ENCODE measurements at places on chromosomes 12 and 14.
A peak's percentile ranks its signal among the peaks of the same experiment; 100 is the strongest.

DNA sequence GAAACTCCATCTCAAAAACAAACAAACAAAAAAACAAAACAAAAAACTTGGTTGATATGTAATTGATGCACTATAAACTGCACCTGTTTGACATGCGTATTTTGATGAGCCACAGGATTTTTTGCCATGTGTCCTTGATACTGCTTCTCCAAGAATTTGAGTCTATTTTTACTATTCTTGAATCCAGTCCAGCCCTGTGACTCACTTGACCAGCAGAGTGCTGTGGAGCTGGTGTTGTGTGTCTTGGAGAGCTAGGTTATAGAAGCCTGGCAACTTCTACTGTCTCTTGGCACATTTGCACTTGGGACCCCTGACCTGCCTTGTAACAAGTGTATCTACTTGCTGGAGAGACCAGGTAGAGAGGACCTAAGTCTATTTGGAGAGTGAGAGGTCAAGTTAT is 52.0 kb downstream of the KLRG1 start:
- no peak overlapping the region for H3K4me3 ChIP-seq
- H3K36me3 ChIP-seq, result no peaks in the 10 kb centered on the region
- no peaks in the 10 kb centered on the region for H3K27me3 ChIP-seq
- DNase-seq, result no peak
- H3K4me1 ChIP-seq, result no peaks in the 10 kb centered on the region

GRCh38 chr12:132685400-132685799 is 1.7 kb downstream of the POLE start:
- H3K4me3 ChIP-seq, result no peak overlapping the region
- H3K27ac ChIP-seq, result no peak overlapping the region
- DNase-seq, result no peak
- H3K36me3 ChIP-seq, result peaks cover 5% of the 10 kb centered on the region

DNA sequence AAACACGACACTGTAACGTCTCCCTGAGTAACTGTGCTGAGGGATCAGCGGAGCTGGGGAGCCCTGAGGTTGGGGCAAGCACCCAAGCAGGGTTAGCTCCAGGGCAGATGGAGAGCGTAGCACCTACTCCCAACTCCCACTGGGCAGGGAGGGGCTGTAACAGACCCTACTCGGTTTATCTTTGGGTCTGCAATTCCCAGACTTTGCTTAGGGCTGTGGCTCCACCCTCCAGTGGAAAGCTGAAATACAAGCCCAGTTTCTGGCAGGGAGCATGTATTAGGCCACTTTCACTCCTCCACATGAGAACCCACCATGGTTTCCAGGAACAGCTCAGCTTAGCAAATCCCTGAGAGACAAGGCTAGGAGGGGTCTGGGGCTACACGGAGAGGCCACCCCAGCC is 17.3 kb upstream of the TC2N start:
- no peaks in the 10 kb centered on the region for H3K4me1 ChIP-seq
- no peak for DNase-seq
- H3K27me3 ChIP-seq, result no peaks in the 10 kb centered on the region
- no peaks in the 10 kb centered on the region for H3K36me3 ChIP-seq
- no peak overlapping the region for H3K4me3 ChIP-seq

GRCh38 chr12:89663577-89664357 is 44.9 kb downstream of the ATP2B1 start:
- H3K27ac ChIP-seq, result no peak overlapping the region
- no peaks in the 10 kb centered on the region for H3K27me3 ChIP-seq
- H3K36me3 ChIP-seq, result no peaks in the 10 kb centered on the region

DNA sequence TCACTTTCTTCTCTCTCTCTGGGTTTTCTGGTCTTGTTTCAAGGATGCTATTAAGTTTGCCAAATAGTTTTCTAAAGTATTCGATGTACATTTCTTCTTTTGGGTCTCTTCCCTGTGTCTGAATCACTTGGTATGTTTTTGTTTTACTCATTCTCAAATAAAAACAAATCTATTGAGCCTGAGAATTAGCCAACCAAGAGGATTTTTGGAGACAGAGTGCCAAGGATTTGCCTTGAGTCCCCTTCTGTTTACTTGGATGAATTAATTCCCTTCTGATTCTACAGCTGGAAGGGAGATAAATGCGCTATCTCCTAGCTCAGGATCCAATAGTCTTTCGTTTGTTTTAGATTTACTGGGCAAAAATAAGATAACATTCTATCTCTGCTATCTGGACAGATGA is 255.5 kb downstream of the SYT10 start:
- DNase-seq, result no peak
- H3K36me3 ChIP-seq, result no peaks in the 10 kb centered on the region
- no peaks in the 10 kb centered on the region for H3K27me3 ChIP-seq
- H3K4me3 ChIP-seq, result no peak overlapping the region
- no peak overlapping the region for H3K27ac ChIP-seq

- no peaks in the 10 kb centered on the region for H3K27me3 ChIP-seq
- DNase-seq, result no peak
- no peak overlapping the region for H3K27ac ChIP-seq
- H3K36me3 ChIP-seq, result no peaks in the 10 kb centered on the region
- H3K4me3 ChIP-seq, result no peak overlapping the region
Observed at GRCh38 chr12:28226705-28227104, 36.4 kb downstream of the CCDC91 start.

DNA sequence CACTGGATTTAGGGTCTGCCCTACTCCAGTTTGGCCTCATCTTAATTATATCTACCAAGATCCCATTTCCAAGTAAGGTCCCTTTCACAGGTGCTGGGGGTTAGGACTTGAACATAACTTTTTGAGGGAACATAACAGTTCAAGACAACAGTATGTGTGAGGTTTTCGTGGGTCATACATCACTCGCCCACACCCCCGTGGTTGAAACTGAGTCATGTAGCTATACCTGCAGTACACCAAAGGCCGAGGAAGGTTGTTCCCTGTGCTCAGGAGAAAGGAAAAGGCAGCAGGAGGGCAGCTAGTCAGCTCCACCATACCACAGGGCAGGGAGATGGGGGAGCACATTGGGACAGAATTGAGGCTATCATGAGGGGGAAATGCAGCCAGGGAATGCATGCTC is 167.0 kb downstream of the PPM1H start:
- peaks cover 14% of the 10 kb centered on the region for H3K4me1 ChIP-seq
- no peaks in the 10 kb centered on the region for H3K36me3 ChIP-seq
- H3K27me3 ChIP-seq, result no peaks in the 10 kb centered on the region
- no peak overlapping the region for H3K27ac ChIP-seq
- DNase-seq, result no peak

DNA sequence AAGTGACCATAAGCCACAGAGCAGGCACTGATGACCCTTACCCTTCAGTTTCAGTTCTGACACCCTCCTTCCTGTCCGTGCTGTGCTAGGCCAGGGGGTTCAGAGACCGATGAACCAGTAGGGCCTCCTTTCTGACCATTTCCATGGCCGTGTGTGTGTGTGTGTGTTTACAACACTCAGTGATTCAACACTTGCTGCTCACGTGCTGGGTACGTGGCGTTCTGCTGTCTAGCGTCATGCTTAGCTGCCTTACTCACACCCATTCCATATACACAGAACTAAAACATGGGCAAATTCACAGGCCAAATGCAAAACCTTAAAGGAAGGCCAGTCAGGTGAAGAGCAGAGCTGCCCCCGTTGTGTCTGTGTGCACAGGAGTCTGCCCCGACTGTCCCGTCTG is 67.5 kb downstream of the DNAH10 start:
- H3K4me3 ChIP-seq, result peak overlapping the region; percentile 27
- no peaks in the 10 kb centered on the region for H3K36me3 ChIP-seq
- DNase-seq, result no peak
- H3K27me3 ChIP-seq, result no peaks in the 10 kb centered on the region
- H3K27ac ChIP-seq, result no peak overlapping the region

DNA sequence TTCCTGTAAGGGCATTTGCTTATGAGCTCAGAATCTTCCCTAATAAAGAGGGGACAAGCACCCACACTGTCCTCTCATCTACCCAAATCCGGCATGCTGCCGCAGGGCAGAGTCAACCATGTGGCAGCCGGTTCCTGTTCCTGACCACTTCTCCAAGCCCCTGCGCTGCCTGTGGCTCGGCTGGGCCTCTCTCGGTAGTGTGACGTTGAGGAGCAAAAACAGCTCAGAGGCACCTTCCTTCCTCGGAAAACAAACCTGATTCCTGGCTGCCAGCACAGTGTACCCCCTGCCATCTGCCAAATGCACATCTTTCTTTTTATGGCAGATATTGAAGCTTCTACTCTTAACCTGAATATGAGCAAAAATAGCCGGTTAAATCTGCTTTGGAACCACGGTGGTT is 50.5 kb downstream of the CFAP251 start:
- no peaks in the 10 kb centered on the region for H3K4me1 ChIP-seq
- no peak overlapping the region for H3K4me3 ChIP-seq
- no peaks in the 10 kb centered on the region for H3K36me3 ChIP-seq

DNA sequence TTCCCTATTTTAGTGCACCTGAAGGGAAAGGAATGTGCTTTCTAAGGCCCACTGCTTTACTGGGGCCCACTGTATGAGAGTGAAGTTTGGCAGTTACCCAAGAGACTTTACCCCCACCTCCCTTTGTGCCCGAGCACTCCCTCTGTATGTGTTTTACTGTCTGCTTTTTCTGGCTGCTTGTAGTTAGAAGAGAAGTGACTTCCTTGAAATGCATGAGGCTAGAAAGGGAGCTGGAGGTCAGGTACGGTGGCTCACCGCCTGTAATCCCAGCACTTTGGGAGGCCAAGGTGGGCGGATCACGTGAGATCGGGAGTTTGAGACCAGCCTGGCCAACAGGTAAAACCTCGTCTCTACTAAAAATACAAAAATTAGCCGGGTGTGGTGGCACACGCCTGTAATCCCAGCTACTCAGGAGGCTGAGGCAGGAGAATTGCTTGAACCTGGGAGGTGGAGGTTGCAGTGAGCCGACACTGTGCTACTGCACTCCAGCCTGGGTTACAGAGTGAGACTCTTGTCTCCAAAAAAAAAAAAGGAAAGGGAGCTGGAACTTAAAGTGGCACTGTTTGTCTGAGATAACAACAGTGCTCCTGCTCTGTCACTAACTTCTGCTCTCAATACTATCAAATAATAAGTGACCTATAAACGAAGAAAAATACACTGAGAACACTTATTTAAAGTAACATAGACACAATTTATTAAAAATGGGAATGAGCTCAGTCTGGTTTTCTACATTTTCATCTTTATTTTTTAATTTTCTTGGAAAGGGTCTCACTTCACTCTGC is 5.8 kb downstream of the TRIP11 start:
- no peak overlapping the region for H3K4me3 ChIP-seq
- peaks cover 6% of the 10 kb centered on the region for H3K4me1 ChIP-seq
- H3K27ac ChIP-seq, result no peak overlapping the region
- no peaks in the 10 kb centered on the region for H3K27me3 ChIP-seq
- H3K36me3 ChIP-seq, result peaks cover 46% of the 10 kb centered on the region

GRCh38 chr14:80465546-80466220 is 254.4 kb upstream of the DIO2 start:
- no peak overlapping the region for H3K27ac ChIP-seq
- H3K4me3 ChIP-seq, result no peak overlapping the region
- no peaks in the 10 kb centered on the region for H3K36me3 ChIP-seq
- no peaks in the 10 kb centered on the region for H3K4me1 ChIP-seq
- H3K27me3 ChIP-seq, result no peaks in the 10 kb centered on the region
- DNase-seq, result no peak

- DNase-seq, result no peak
- H3K4me1 ChIP-seq, result no peaks in the 10 kb centered on the region
- H3K36me3 ChIP-seq, result no peaks in the 10 kb centered on the region
- no peaks in the 10 kb centered on the region for H3K27me3 ChIP-seq
Observed at GRCh38 chr14:53376064-53376463, 222.9 kb upstream of the DDHD1 start.

DNA sequence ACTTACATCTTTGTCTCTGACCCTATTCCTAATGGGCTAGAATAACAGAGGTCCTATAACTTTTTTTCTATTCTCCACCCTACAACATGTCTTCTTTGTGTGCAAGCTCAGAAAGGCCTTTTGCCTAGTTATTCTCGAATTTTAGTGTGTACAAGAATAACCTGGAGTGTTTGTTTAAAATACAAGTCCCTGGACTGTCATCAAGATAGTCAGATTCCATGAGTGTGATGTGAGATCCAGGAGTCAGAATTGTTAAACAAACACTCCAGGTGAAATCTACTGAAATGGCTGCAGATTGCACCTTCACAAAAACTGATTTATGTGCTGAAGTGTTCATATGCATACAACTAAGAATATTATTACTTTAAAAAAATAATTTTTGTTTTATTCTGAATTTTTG is 114.4 kb upstream of the DIO2 start:
- H3K27me3 ChIP-seq, result no peaks in the 10 kb centered on the region
- H3K4me1 ChIP-seq, result no peaks in the 10 kb centered on the region
- DNase-seq, result no peak
- H3K4me3 ChIP-seq, result no peak overlapping the region
- H3K36me3 ChIP-seq, result no peaks in the 10 kb centered on the region

DNA sequence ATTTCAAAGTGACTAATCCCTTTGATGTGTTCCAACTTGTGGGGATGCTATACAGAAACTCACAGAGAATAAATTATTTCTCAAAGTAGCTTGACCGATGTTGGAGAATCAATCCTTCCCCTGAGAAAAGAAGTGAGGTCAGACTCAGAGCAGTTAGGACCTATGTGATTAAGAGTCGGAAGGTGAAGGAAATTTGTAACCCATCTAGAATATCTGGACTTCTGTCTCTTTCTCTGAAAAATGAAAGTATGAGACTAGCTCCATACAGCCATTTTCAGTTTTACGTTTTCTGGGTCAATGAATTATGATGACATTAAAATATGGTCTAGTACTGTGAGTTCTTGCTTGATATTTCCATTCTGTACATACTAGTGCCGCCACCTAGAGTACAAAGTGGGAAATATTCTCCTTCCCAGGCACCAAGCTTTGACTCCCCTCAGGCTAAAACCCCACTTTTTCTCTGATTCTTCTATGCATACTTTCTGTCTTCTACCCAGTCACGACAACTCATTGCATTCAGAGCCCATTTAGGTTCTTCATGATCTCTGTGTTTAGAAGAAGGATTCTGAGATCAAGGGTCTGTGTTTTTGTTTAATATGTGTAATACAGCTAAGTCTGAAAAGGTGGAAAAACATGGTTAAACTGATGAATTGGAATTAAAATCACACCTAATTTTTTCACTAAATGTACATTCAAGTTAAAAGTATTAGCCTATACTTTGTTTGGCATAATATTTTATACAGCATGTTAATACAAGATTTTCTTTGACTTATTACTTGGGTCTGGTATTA is 6.9 kb upstream of the NTS start:
- peaks cover 2% of the 10 kb centered on the region for H3K4me1 ChIP-seq
- no peaks in the 10 kb centered on the region for H3K27me3 ChIP-seq
- no peak overlapping the region for H3K4me3 ChIP-seq
- no peak overlapping the region for H3K27ac ChIP-seq
